ENCODE measurements at places on chromosomes 16 and 17.

- DNase-seq: no peak
Observed at GRCh38 chr17:71023249-71024030, 854.1 kb downstream of the KCNJ2 start.

DNA sequence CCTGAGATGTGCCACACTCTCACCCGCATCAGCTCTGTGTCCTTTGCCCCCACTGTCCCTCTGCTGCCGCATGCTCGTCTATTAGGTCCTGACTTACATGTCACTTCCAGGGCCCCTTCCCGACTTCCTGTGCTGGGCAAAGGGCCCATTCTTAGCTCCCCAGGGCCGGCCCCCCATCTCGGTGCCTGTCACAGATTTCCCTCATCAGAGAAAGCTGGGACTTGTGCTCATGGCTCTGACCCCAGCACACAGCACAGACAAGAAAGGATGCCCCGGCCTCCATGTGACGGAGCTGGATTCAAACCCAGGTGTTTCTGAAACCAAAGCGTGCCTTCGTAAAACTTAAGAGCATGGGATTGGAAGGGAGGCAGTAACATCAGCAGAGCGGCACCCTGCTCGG lies 5.9 kb upstream of the MAPK7 start:
- no peak for DNase-seq

DNA sequence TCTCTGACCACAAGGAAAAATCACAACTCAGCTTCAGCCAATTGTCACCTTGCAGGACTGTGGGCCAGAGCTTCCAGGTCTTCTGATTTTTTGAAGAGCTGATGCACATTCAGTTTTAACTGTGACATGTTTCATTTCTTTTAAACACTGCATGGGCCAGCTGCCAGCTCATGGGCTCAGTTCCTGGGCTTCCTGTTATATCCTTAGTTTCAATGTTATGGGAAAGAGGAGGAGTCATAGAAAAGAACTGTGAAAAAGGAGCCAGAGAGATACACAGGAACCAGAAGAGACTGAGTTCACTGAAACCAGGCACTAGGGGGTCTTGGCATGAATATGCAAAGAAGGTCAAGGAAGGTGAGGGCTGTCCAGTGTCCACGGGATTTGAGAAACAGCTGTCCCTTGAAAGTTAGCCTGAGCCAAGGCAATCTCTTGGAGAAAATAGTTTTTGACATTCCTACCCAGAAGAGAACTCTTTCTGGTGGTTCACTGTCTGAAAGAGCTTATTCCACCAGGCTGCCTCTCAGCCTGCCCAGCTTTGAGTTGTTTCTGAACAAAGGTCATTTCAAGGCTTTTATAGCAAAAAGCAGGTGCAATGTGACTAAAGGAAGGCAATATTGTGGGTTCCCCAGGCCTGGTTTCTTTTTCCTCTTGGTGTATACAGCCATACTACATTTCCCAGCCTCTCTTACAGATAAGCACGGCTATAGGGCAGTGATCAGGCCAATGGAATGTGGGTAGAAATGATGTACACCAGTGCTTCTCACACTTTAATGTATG lies 10.5 kb downstream of the PDILT start:
- DNase-seq: no peak

DNA sequence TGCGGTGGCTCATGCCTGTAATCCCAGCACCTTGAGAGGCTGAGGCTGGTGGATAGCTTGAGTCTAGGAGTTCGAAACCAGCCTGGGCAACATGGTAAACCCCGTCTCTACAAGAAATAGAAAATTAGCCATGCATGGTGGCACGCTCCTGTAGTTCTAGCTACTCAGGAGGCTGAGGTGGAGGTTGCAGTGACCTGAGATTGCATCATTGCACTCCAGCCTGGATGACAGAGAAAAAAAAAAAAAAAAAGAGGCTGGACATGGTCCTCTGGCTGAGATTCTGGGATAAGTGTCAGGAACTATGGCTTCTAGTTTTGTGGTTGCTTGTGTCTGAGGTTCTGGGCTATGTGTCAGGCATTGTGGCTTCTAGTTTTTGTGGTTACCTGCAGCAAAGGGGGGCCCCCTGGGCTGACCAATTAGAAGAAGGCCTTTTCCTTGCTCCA lies 7.0 kb downstream of the KSR1 start:
- DNase-seq: no peak

- no peak for DNase-seq
Observed at GRCh38 chr17:21460358-21460757, 84.2 kb downstream of the KCNJ12 start.

DNA sequence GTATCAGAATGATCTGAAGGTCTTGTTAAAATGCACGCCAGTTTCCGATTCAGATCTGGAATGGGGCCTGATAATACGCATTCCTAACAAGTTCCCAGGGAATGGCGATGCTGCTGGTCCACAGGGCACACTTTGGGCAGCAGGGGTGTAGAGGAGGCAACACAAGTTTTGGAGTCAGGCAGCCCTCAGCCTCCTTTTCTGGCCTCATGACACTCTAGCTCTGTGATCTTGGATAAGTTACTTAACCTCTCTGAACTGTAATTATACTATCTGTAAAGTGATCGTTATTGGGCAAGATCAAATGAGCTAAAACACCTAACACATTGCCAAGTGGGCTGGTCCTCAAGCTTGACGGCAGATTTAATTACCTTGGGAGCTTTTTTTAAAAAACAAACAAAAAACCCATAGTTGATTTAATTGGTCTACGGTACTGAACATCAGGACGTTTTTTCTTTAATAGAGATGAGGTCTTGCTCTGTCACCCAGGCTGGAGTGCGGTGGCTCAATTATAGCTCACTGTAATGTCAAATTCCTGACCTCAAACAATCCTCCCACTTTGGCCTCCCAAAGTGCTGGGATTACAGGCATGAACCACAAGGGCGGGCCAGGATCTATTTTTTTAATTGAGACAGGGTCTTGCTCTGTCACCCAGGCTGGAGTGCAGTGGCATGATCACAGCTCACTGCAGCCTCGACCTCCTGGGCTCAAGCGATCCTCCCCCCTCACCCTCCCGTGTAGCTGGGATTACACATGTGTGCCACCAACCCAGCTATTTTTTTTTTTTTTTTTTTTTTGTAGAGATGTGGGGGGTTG lies 10.0 kb upstream of the MRPS23 start:
- DNase-seq: no peak
